ENCODE measurements at places on chromosomes 5 and 9.

DNA sequence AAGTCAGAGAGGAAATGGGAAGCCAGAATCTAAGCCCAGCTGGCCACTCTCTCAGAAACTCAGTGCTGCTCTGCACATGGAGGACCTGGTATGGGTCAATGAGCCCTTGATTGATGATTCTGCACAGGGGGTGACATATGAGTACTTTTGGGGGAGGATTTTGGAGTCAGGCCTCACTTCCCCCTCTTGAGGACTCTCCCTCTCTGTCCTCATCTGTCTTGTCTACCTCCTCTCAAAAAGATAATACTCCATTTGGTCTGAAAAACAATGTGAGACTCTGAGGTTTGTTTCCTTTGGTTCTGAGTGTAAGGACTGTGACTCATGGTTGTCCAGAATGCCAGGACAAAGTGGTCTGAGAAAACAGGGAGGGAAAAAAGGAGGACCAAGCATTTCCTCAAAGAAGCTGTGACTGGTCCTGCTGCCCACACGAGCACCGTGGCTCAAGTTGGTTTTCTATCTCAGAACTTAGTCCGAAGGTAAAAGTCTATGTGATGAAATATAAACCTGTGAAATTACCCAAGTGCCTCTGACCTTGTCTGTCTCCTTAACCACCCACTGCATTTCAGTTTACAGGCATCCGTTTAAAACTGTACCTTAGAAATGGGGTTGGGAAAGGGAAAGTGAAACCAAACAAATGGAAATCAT is 11.1 kb downstream of the TTC39B start:
- no peak for DNase-seq

- no peak for DNase-seq
Measured at GRCh38 chr5:124661317-124662141, 84.9 kb downstream of the ZNF608 start.

GRCh38 chr9:36966371-36967097 is 67.5 kb downstream of the PAX5 start:
- DNase-seq = no peak

DNA sequence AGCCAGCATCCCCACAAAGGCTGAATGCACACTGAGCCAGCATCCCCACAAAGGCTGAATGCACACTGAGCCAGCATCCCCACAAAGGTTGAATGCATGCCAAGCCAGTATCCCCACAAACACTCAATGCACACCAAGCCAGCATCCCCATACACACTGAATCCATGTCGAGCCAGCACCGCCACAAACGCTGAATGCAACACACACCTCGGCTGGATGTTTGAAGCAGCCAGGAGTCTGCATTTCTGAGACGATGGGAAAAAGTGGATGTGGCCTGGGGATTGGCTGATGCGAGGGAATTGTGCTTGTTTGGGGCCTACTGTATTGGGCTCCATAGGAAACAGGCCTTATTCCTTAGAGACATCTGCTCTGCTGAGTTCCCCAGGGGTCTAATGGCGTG is 30.9 kb upstream of the CEP72 start:
- DNase-seq = no peak

DNA sequence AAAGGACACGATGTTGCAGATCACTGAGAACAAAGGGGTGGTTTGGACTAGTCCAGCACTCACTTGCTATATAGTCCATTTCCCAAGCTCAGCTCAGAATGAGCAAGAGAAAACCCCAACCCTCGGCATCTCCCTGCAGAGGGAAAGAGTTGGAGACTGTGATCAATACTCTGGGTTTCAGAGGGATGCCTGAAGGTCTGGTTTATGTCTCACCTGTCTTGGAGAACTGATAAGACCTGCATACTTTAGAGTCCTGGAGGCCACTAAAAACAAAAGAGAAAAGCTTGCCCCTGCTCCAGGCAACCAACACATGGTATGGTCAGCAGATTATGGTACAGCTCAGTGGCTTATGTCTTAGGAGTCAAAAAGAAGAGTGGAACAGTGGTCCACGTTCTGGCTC is 1006.9 kb downstream of the CDH9 start:
- DNase-seq = no peak

DNA sequence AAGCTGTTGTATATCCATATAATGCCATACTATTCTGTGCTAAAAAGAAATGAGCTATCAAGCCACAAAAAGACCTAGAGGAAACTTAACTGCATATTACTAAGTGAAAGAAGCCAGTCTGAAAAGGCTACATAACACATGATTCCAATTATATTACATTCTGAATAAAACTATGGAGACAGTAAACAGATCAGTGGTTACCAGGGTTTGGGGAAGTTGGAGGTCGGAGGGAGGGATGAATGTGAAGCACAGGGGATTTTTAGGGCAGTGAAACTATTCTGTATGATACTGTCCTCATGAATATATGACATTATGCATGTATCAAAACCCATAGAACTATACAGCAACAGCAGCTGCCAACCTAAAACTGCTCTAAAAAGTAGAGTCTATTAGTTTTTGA is 5.6 kb upstream of the RFK start:
- no peak for DNase-seq

DNA sequence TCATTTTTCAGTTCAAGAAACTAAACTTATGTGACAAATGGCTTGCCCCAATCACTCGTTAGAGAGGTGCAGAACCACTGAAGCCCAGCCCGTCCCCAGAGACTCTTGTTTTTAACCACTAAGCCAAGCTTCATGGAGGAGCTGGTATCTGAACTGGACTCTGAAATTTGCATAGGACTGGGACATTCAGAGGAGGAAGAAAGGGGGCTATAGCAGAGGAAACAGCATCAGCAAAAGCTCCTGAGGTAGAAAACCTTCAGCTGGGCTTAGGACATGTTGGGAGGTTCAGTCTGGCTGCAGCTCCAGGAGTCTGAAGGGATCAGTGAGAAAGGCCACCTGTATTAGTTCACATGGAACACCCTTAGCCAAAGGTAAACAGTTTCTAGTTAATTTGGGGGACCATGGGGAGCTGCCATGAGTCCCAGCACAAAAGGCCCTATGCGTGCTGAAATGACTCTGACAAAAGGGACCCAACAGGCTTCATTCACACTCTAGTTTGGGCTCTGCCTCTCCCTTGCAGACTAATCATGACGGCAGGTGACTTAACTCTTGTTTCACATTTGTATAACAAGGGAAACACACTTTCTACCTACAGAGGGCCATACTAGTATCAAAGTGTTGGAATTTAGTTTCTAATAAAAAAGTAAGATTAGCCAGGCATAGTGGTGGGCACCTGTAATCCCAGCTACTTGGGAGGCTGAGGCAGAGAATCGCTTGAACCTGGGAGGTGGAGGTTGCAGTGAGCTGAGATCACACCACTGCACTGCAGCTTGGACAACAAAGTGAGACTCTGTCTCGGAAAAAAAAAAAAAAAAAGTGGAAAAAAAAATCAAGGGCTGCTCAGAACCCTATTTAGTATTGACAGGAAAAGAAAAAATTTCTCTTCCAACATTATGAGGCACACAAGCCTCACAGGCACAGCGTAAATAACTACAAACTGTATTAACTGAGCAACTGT is 10.2 kb downstream of the FBXO10 start:
- DNase-seq = no peak

- no peak for DNase-seq
Measured at GRCh38 chr5:144130306-144130705, 40.2 kb downstream of the YIPF5 start.

DNA sequence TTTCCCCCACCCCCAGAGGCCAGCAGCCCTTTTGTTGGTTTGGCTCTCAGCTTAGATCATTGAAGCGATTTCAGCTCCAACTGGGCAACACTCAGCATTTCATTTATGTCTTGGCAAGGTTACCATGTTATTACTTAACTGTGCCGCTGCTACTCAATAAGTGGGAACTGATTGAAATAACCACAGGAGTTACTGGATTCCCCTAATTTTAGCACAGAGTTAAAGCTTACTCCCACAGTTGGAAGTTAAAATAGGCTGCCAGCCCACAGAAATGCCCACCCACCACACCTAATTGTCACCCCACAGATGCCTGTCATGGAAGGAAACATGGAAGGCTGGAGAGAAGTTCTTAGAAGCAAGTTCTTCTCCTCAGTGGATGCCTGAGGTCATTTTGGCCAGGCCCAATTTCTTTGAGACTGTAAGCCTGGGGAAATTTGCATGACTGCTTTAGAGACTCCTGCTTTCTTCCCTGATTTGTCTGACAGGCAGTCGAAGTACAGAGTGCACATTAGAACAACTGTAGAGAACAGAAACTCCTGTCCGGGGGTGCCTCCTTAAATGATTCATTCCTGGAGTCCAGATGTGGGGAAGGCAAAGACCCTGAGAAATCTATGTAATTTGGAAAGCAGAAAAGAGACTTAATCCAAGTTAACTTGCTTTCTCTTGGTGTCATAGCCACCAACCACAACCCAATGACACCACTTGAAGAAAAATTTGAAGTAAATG is 370.0 kb downstream of the ZSWIM6 start:
- no peak for DNase-seq

- DNase-seq = no peak
Measured at GRCh38 chr5:53568871-53569270, 8.4 kb downstream of the NDUFS4 start.

DNA sequence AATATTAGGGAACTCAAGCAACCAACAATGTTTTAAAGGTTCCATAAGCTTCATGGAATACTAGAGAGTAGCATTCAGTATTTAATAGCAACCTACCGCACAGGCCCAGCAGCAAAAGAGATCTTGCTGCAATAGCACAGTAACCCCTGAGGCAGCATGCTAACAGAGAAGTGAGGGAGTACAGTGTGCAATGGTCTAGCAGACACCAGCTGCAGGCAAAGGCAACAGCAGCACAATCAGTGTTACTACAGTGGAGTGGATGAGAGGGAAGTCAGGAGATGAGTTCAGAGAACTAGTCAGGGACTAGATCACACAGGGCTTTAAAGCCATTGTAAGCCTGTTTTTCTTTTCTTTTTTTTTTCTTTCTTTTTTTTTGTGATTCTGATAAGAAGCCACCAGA is 2.8 kb downstream of the TICAM2 start:
- DNase-seq = no peak

GRCh38 chr9:98187926-98188325 is 4.5 kb downstream of the CORO2A start:
- DNase-seq = no peak

DNA sequence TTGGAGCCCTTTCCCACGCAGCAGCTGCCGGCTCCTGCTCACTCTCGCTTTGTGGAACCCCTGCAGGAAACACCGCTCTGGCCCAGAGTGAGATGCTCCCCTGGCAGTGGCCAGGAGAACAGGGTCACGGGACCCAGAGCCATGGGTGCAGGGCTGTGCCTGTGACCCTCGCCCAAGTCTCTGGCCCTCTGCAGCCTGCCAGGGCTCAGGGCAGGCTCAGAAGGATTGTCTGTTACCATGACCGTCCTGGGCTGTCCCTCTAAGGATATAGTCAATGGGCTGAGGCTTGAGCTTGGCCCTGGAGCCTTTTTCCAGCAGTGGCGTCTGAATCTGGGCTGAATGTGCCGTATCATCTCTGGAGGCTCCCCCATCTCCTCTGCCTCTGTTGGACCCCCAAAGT is 28.7 kb upstream of the AIF1L start:
- no peak for DNase-seq

- DNase-seq = no peak
Measured at GRCh38 chr5:145588113-145588512, 247.0 kb downstream of the PRELID2 start.

GRCh38 chr9:5195463-5195862 is 10.0 kb upstream of the INSL6 start:
- no peak for DNase-seq

DNA sequence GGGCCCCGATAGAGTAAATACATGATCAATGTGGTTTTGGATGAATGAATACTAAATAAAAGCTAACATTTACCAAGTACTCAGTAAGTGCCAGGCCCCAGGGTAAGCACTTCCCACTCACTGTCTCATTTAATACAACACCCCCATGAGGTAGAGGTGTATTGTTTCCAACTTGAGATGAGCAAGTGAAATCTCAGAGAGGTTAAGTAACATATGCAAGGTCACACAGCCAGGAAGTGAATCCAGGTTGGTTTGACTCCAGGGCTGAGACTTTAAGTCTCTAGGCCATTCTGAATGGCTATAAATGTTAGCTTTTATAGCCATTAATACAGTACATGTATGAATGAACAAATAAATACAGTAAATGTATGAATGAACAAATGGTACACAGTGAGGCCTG is 39.4 kb downstream of the LHX2 start:
- no peak for DNase-seq

DNA sequence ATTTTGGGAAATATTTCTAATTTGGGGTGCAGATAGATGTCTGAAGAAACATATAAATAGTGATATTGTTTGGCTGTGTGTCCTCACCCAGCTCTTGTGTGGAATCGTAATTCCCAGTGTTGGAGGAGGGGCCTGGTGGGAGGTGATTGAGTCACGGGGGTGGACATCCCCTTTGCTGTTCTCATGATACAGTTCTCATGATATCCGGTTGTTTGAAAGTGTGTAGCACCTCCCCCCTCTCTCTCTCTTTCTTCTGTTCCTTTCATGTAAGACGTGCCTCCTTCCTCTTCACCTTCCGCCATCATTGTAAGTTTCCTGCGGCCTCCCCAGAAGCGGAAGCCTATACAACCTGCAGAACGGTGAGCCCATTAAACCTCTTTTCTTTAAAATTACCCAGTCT is 11.4 kb upstream of the ADAMTS16 start:
- DNase-seq = no peak

- DNase-seq = no peak
Measured at GRCh38 chr9:80326105-80326504, 754.3 kb downstream of the TLE4 start.

- DNase-seq = no peak
Measured at GRCh38 chr9:9214066-9214465, 1398.7 kb downstream of the PTPRD start.

DNA sequence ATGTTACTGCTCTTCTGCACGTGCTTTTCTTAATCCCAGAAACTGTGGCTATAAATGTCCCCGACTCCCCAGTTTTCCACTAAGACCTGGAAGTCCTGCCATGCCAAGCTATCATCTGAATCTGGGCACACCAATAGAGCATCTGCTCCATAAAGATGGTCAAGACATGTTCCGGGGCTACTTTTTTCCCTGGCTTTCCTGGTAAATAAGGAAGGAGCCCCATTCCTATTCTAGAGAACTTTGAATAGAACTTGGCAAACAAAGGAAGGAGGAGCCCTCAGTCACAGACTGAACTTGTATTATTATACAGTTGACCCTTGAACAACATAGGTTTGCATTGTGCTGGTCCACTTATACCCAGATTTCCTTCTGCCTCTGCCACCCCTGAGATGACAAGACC is 182.9 kb downstream of the CCDC192 start:
- DNase-seq = no peak

DNA sequence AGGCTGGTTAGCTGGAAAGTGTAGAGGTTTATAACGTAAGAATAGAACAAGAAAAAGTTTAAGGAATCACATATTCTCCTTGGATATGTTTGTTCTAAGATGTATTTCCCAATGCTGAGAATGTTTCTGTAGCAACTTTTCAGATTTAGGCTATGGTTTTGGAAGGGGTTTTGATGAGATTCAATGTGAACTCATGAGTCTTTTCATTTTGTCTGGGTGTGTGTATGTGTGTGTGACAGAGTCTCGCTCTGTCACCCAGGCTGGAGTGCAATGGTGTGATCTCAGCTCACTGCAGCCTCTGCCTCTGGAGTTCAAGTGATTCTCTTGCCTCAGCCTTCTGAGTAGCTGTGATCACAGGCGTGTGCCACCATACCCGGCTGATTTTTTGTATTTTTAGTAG is 38.6 kb downstream of the RAI14 start:
- no peak for DNase-seq
